ENCODE measurements at places on chromosomes 4 and X. TPM values are rescaled to one million over a fixed set of nuclear protein-coding genes. Genes with fewer than 3 reads are reported as not detected.

Gene LEF1
- total RNA-seq, result 0.84 TPM

Gene TMPRSS11E
- not detected for total RNA-seq

Gene CYBB
- not detected for total RNA-seq

Gene TMSB15A
- total RNA-seq, result not detected

Gene GYPB
- not detected for total RNA-seq

Gene POF1B
- total RNA-seq, result 2.9 TPM

Gene CCNQ
- total RNA-seq, result 27.0 TPM

Gene SPP1
- 11.6 TPM for total RNA-seq

Gene OPN1LW
- not detected for total RNA-seq

Gene POU3F4
- not detected for total RNA-seq

Gene RPS6KA6
- 1.4 TPM for total RNA-seq

Gene FABP2
- not detected for total RNA-seq

Gene HMX1
- not detected for total RNA-seq

Gene GALNT7
- 53.8 TPM for total RNA-seq

Gene TMEM271
- total RNA-seq, result not detected

Gene AADAT
- total RNA-seq, result 1.3 TPM

Gene CXCR3
- total RNA-seq, result not detected

Gene RASL11B
- not detected for total RNA-seq

Gene SULT1E1
- 2.4 TPM for total RNA-seq

Gene PF4V1
- 0.34 TPM for total RNA-seq

Gene NPNT
- total RNA-seq, result 0.09 TPM

Gene MAP9
- 0.19 TPM for total RNA-seq

Gene SORCS2
- total RNA-seq, result 0.05 TPM

Gene F8A3
- 2.7 TPM for total RNA-seq

Gene WDR19
- total RNA-seq, result 33.0 TPM

Gene ETDB
- not detected for total RNA-seq

Gene TLR10
- not detected for total RNA-seq

Measured in dermis blood vessel endothelial cell (primary cell).